Esophagus muscularis mucosa (tissue), 4 donors: ENCODE measurements at places on chromosomes 2 and 18. TPM values are rescaled to one million over a fixed set of nuclear protein-coding genes. Genes with fewer than 3 reads are reported as not detected.

GRCh38 chr18:28691496-28691840 lies 514.5 kb upstream of the CDH2 start:
- DNase-seq = no peak
- no peak overlapping the region for H3K27ac ChIP-seq
- no peak overlapping the region for H3K4me3 ChIP-seq

- H3K4me1 ChIP-seq = no peaks in the 10 kb centered on the region
- H3K27ac ChIP-seq = no peak overlapping the region
- H3K27me3 ChIP-seq = no peaks in the 10 kb centered on the region
- H3K36me3 ChIP-seq = no peaks in the 10 kb centered on the region
- no peak for DNase-seq
Measured at GRCh38 chr2:158290225-158290624, 166.3 kb downstream of the CCDC148 start.

DNA sequence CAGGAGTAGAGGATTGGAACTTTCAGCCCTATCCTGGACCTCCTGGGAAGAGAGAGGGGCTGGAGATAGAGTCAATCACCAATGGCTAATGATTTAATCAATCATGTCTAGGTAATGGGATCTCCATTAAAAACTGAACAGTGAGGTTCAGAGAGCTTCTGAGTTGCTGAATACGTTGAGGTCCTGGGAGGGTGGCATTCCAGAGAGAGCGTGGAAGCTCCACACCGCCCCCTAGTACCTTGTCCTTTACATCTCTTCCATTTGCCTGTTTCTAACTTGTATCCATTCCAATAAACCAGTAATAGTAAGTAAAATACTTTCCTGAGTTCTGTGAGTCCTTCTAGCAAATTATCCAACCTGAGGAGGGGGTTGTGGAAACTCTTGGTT lies 101.7 kb downstream of the B3GNT2 start:
- no peak overlapping the region for H3K4me3 ChIP-seq
- no peaks in the 10 kb centered on the region for H3K36me3 ChIP-seq
- H3K27ac ChIP-seq = no peak overlapping the region
- DNase-seq = no peak
- H3K27me3 ChIP-seq = no peaks in the 10 kb centered on the region

EML6 gene
- total RNA-seq = 0.75 TPM

CRYGC gene
- total RNA-seq = not detected
